Ammon's horn (tissue), 1 donor: ENCODE measurements at places on chromosomes 2 and 18.

GRCh38 chr2:100736121-100736915, 83.6 kb upstream of the NPAS2 start:
- no peak for DNase-seq

GRCh38 chr2:95267458-95268210, 6.6 kb upstream of the PROM2 start:
- DNase-seq, result no peak

DNA sequence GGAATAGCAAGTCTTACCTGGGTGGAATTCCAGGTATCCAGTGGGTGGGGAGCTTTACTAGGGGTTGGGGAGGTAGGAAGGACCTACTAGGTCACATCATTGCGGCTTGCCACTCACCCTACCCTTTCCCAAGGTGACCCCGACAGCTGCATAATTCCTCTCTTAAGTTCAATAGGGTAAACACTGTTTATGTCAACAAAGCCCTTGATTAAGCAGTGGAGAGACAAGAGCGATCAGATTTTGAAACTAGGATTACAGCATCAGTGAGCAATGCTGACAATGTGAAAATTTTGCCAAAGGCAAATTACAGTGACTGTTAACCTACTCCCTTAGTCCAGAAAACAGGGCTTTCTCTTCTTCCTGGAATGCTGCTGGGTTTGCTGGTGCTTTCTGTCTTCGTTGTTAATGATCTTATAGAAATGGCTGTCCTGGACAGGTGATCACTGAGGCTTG, 14.5 kb downstream of the SLC19A3 start:
- DNase-seq, result no peak

DNA sequence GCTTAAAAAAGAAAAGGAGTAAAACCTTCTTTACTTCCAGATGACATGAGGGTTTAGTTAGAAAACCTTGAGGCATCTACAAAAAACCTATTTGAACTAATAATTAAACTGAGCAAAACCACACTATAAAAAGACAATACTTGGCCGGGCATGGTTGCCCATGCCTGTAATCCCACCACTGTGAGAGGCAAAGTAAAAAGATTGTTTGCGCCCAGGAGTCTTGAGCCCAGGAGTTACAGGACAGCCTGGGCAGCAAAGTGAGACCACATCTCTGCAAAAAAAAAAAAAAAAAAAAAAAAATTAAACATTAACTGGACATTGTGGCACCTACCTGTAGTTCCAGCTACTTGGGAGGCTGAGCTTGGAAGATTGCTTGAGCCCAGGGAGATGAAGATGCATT, 502.8 kb upstream of the LRRTM4 start:
- DNase-seq, result no peak

GRCh38 chr2:239929504-239929903, 95.6 kb downstream of the NDUFA10 start:
- DNase-seq, result no peak

DNA sequence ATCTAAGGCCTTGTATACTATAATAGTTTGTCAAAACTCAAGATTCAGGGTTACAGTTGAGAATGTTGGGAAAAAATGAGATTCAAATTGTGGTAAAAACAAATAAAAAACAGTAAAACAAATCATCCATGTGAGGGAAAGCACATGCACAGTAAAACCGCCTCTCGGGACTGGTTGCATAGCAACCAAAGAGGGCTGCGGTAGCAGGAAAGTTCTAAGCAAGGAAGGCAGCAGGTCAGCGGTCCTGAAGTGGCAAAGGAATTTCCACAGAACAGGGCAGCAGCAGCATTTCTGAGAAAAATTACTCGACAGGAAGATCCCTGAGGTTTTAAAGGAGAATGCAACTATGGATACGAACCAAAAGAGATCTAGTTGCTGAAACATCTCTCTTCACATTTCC, 93.7 kb downstream of the DYNAP start:
- DNase-seq, result no peak

DNA sequence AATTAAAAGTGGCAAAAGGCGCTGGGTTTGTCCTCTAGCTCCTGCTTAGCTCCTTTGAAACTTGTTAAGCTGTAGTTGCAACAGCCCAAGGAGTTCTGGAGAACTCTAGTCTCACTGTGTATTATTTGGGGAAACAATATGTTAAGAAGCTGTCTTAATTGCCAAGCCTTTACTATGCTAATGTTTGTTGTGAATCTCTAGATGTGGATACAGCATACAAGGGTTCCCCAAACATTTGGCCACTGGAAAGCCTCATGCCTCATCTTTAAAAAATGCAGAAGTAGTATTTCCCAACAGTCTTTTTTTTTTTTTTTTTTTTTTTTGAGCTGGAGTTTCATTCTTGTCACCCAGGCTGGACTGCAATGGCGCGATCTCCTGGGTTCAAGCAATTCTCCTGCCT, 236.7 kb downstream of the PRKCE start:
- DNase-seq, result no peak

GRCh38 chr18:12391487-12392165, 14.6 kb upstream of the AFG3L2 start:
- peak; percentile 87 for DNase-seq

DNA sequence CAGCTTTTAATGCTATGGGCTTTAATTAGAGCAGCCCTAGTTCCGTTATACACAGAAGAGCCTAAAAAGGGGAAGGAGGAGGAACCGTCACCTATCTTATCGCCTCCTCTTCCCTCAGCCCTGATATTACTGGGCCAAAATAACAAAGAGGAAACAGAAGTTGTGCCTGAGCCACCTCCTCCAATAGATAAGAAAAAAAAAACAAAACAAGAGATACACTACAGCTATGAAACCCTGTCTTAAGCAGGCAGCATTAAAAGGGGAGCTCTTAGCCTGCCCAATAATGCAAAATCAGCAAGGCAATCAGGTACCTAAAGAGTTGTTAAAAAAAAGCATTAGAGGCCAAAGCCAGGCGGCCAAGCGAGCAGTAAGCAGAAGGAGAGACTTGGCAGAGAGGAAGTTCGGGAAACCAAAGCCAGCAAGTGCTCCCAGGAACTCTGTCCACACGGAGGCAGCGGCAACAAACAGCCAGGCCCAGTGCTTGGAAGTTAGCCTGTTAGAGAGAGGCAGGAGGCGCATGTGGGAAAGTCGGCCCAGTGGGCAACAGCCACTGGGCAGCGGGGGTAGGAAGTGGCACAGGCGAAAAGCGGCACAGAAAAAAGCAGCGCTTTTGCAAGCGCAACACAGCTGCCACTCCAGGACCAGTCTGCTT, 41.8 kb upstream of the PDK1 start:
- peak; percentile 83 for DNase-seq

DNA sequence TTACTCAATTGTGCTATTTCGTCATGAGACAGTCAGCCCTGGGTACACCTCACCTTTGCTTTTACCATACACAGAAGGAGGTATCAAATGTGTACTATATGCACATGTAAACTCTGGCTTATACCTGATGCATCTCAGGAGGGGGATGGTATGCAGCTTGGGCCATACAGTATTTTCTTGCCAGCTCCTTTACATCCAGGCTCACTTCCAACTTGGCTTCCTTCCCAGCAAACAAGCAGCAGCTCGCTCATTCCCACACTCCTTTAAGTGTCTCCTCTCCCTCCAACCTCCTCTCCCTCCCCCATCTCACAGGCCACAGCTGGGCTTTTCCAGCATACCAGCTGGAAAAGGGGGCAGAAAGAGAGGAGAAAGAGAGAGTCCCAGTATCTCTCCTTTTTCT, 9.6 kb downstream of the MARCHF4 start:
- no peak for DNase-seq

- DNase-seq, result no peak
Observed at GRCh38 chr18:54416436-54416835, 58.7 kb downstream of the C18orf54 start.

GRCh38 chr2:151777487-151777886, 43.2 kb upstream of the NEB start:
- DNase-seq, result no peak

- no peak for DNase-seq
Observed at GRCh38 chr2:149904352-149905175, 317.0 kb upstream of the MMADHC start.

GRCh38 chr18:49569724-49570123, 7.9 kb downstream of the LIPG start:
- DNase-seq, result no peak

DNA sequence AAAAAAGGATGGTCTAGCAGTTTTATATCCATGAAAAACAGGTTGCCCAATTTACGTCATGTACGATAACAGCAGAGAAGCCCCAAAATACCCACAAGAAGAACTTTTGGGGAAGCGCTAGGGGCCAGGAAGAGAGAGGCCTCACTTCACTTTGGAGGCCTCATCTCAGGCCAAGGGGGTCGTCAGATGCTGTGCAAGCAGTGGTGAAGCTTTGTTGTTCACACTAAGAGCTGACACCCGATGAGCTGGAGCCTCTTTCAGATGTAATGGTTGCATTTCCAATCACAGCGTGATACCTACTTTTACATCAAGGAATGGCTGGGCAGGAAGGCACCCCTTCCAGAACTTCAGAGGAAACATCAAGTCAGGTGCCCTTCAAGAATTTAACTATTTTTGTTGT, 242.3 kb upstream of the PXDN start:
- no peak for DNase-seq

DNA sequence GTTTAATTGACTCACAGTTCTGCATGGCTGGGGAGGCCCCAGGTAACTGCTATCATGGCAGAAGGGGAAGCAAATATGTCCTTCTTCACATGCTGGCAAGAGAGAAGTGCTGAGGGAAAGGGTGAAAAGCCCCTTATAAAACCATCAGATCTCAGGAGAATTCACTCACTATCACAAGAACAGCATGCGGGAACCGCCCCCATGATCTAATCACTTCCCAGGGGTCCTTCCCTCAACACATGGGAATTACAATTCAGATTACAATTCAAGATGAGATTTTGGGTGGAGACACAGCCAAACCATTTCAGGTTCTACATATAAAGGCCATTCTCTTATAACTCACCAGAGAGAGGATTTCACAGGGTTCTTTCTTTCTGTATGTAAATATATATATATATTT, 62.9 kb downstream of the VRK2 start:
- DNase-seq, result no peak

GRCh38 chr2:231169488-231169887, 28.9 kb upstream of the ARMC9 start:
- no peak for DNase-seq

GRCh38 chr18:5620289-5620688, 76.5 kb upstream of the EPB41L3 start:
- no peak for DNase-seq

DNA sequence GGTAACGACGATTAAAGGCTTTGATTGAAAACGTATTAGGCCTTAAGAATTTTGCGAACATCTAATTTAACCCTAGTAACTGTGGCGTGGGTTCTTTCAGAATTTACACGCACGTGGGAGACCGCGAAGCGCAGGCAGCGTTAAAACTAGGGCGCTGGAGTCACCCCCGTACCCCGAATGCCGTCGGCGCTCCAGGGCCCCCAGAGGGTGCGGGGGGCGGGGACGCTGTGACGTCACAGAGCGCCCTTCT, 673 bp upstream of the SMCHD1 start:
- no peak for DNase-seq

DNA sequence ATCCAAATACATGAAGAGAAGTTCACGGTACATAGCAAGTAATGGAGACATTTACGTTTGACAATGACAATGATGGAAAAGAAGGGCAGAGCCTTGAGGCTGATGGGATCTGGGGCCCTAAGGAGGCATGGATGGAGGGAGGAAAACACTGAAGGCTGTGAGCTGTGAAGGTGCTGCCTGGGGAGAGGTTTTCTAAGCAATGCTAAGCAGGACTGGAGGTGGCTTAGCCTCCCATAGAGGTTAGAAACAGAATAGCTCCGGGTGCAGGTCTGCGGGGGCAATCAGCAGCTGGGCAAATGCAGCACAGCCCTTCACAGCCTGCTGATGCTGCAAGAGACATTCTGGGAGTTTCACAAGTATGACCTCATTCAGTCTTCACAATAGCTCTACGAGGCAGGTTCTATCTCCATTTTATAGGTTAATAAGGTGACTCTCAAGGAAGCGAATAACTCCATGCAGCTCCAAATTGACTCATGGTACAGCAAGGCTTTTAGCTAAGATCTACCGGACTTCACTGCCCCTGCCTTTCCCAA, 65.3 kb downstream of the MYT1L start:
- no peak for DNase-seq

DNA sequence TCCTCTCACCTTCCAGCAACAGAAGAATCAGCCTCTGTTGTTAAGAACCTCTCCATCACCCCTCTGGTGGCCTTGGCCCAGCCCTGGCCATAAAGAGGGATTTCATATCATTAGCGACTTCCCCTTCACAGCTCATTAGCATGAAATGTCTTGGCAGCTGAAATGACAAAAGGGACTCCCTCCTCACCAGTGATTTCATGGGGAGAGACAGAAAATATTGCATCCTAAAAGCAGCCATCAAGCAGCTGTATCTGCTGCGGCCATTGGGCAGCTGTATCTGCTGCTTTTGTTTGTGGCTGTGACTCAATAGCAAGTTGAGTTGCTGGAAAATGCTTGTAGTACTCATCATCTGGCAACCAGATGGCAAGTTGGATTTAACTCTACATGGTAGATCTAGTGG, 105.9 kb upstream of the RMDN2 start:
- no peak for DNase-seq

- DNase-seq, result no peak
Observed at GRCh38 chr2:2671826-2672225, 340.8 kb upstream of the MYT1L start.

DNA sequence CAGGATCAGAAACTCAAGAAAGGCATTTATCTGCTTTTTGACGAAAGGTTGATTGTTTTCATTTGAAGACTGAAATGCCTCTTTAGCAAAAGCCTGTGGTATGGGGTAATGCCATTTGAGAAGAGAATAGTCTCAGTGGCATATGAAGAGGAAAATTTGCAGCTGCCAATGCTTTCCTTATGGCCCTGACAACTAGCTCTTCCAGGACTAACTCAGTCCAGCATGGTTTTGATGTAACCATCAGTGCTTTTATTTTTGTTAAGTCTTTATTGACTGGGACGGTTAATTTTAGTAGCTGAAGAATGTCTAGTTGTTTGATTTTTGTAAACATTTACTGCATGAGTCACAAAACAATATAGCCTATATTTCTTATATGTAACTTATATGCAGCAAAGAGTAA, 158.4 kb downstream of the LNPK start:
- DNase-seq, result no peak

- no peak for DNase-seq
Observed at GRCh38 chr2:120964819-120965218, 229.2 kb downstream of the GLI2 start.

DNA sequence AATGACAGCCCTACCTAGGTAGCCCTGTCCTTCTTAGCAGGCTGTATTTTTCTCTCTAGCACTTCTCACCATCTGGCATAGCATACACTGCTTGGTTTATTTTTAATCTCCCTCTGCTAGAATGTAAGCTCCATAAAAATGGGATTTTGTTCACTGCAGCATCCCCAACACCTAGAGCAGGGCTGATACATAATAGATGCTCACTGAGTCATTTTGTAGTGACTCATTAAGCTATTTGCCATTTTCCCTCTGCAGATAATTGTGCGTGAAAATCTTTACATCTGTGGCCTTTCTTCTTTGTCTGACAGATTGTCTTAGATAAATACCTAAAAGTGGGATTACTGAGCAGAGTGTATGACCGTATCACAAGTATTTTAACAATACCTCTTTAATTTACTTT, 82.5 kb downstream of the CERS6 start:
- DNase-seq, result no peak
